NCI-H1930 (cell line): ENCODE measurements at places on chromosomes 5 and 9.

GRCh38 chr5:160788102-160788660, 63.8 kb downstream of the ATP10B start:
- DNase-seq = no peak

DNA sequence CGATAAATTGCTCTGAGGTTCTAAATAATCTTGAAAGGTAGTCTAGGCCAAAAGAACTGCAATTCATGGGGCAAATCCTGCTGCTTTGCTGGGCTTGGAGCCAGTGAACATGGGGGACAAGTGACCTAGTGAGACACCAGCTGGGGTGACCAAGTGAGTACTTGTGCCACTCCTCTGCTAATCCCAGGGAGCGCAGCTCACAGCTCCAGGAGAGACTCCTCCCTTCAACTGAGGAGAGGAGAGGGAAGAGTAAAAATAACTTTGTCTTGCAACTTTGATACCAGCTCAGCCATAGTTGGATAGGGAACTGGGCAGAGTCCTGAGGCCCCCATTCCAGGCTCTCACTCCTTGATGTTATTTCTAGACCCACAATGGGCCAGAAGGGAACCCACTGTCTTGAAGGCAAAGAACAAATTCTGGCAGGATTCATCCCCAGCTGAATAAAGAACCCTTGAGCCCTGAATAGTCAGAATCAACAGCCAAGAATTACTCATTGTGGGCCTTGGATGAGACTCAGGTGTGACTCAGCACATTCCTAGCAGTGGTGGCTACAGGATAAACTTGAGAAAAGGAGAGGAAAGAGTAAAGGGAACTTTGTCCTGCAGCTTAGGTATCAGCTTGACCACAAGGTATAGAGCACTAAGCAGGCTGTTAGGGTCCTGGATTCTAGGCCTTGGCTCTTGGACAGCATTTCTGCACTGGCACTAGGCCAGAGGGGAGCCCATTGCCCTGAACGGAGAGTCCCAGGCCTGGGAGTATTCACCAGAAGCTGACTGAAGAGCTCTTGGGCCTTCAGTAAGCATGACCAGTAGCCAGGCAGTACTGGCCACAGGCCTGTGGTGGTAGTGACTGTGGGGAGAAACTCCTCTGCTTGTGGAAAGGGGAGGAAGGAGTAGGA, 288.3 kb upstream of the CDH18 start:
- DNase-seq = no peak

GRCh38 chr5:120677481-120677880, 213.4 kb downstream of the PRR16 start:
- no peak for DNase-seq

GRCh38 chr9:95182854-95183563, 134.5 kb downstream of the FANCC start:
- DNase-seq = no peak

DNA sequence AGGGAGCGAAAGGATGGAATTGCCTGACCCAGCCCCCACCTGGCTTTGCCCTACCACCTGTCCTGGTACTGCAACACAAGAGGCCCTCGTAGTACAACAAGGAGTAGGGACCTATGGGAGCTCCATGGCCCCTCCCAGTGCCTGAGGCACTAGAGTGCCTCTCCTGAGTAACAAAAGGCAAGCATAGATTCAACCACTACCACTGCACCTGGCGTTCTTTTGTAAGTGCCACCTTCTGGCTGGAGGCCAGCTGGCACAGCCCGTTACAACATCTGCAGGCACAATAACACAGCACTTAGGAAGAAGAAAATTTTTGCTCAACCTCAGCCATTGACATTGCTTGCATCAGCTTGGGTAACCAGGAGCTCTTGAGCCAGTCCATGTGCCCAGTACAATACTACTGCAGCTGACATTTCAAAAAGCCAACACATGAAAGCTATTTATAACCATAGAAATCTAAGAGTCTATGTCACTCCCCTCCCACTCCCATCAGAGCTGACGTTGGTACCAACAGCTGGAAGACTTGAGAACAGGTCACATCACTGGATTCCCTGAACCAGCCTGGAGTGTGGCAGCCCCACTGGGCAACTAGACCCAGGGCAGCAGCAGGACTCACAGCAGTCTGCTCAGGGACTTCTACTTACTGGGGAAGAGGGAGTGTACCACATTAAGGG, 17.7 kb upstream of the FAM174A start:
- no peak for DNase-seq

- no peak for DNase-seq
These were observed 2.3 kb downstream of the HAND1 start for GRCh38 chr5:154475591-154476353.

GRCh38 chr5:89064054-89064453, 181.1 kb upstream of the MEF2C start:
- DNase-seq = no peak

GRCh38 chr5:81855591-81855990, 104.7 kb upstream of the SSBP2 start:
- DNase-seq = no peak

- no peak for DNase-seq
These were observed 28.8 kb downstream of the LHX2 start for GRCh38 chr9:124040186-124040931.

GRCh38 chr5:67058998-67059743, 137.4 kb downstream of the CD180 start:
- DNase-seq = no peak

GRCh38 chr9:118129541-118129940, 425.3 kb downstream of the TLR4 start:
- no peak for DNase-seq

- no peak for DNase-seq
These were observed 5.3 kb downstream of the SLC36A3 start for GRCh38 chr5:151298063-151298855.

GRCh38 chr5:151721087-151721646, 34.5 kb upstream of the SPARC start:
- no peak for DNase-seq

GRCh38 chr5:135036405-135036804, 2.4 kb upstream of the PITX1 start:
- no peak for DNase-seq

DNA sequence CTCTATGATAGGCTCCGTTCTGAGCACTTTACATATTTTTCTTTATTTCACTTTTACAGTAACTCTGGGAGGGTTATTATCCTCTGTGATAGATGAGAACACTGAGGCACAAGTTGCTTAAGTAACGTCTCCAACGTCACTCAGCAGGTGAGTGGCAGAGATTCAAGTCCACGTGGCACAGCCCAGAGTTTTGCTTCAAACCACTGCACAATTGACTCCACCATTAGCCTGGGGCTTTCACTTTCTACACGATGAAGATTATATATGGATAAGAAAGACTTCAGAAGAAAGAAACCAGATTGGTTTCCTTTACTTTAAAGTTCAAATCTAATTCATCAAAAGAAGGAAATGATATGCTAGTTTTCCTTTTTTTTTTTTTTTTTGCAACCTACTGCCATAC, 245.9 kb downstream of the SYK start:
- no peak for DNase-seq
